Cardiac septum (tissue), 1 donor: ENCODE measurements at places on chromosomes 12 and 14.
A peak's percentile ranks its signal among the peaks of the same experiment; 100 is the strongest.

GRCh38 chr12:31020385-31021166 lies 53.1 kb upstream of the DDX11 start:
- peak; percentile 63 for DNase-seq

DNA sequence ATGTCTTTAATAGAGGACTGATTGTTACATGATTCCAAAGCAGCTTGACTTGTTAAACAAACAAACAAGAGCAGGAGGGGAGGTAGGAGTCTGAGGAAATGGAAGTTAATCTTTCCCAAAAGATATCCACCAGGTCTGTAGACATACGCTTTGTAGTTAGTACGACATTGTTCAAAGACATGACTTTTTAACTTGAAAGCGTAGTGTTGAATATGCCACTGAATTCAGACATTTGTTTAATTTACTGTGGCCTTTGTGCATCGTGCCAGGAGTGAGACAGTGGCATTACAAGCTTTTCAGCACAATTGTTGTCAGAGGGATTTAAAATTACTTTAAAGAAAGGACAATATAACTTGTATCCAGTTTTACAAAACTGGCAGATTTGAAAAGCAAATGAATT lies 53.0 kb downstream of the SAV1 start:
- no peak for DNase-seq

- no peak for DNase-seq
Observed at GRCh38 chr14:101542391-101542790, 18.9 kb upstream of the DIO3 start.

- no peak for DNase-seq
Observed at GRCh38 chr14:104428860-104429259, 150.7 kb upstream of the C14orf180 start.

- no peak for DNase-seq
Observed at GRCh38 chr14:95502381-95502950, 14.0 kb downstream of the SYNE3 start.

GRCh38 chr14:68210729-68211299 lies 391.2 kb downstream of the RAD51B start:
- no peak for DNase-seq

DNA sequence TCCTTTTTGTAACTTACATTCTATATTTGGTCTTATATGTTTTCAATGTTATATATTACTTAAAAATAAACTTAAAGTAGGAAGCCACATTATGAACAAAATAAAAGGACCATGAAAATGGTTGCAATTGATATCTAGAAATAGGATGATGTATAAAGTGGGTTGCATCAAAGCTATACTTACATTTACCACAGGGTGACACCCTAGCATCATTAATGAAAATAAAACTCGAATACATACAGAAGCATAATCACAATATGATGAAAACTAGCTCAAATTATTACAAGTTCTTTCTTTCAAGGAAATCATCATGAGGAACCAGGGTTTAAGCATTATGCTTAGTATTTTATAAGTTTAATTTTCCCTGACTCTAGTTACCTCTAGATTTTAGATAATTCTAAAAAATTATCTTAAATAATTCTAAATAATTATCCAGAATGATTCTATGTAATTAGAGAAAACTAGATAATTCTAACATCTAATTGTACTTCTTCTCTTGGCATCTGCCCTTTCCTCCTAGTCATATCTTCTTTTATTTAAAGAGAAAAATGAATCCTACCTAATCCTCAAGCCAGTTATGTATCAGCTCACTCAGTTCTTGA lies 31.2 kb downstream of the TAS2R7 start:
- DNase-seq, result no peak
